ENCODE measurements at places on chromosomes 5 and 9.

DNA sequence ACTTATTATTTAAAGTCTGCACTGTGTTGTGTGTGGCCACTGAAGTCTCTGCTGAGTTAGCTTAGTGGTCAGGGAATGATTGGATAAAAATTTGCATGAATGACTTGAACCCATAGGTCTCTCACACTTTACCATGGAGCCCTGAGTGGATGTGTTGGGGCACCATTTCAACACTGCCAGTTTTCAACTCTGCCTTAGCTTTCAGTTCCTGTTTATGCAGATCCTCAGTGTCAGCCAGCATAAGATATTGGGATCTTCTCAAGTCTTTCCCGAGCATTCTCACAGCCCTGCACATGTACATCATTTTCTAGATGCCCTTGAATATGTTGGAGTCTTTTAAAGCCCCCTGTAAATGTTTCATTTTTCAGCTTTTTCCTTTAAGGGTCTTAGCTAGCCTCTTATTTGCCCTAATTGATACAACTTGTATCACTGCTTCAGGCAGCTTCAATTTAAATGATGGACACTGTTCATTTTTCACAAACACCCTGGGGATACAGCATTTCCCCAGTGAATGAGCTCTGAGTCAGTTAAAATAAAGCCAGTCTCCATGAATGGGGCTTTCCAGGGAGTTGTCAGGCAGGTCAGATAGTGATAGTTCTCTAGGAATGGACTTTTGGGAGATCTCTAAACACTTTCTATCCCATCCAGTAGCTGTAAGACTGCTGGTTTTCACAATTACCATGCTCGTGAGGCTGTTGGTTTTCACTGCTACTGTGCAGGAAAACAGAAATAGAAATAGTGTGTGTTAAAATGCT, 211.9 kb upstream of the PAPPA start:
- DNase-seq, result no peak

DNA sequence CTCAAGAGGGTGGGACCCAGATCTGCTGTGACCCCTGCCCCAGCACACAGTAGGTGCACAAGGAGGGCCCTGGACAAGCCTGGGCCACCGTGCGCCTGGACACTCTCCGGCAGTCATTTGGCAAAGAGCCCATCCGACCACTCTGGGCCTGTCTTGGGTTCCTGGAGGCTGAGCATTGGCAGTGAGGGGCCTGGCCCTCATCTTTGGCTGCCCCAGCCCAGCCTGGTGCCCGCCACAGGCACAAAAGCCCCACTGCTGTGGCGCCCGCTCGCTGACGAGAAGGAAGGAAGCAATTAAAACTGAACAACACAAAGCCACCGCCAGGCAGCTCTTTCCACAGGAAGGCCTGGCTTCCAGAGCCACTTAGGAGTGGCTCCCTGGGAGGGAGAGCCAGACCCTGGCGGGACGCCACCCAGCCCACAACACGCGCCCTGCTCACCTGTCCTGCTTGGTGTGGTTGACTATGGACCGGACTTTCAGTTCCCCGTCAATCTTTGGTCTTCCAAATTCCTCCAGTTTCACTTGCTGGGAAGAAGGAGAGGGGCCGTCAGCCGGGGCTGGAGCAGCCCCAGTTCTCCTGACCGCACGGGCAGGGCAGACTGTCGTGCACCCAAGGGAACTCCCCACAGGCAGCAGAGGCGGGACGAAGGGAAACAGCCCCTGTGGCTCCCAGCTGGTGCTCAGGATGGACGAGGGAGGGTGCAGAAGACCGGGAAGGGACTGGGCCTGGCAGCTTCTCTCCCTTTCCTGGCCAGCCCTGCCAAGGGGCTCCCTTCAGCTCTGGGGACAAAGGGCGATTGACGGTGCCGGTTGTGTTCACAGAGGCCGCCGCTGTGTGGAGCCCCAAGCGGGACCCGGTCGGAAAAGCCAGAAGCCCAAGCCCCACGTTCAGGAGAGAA, 50.9 kb upstream of the SARDH start:
- no peak for DNase-seq

- no peak for DNase-seq
Observed at GRCh38 chr9:109423877-109424276, 74.2 kb downstream of the PTPN3 start.

GRCh38 chr5:178460598-178460997, 129.6 kb downstream of the COL23A1 start:
- no peak for DNase-seq

DNA sequence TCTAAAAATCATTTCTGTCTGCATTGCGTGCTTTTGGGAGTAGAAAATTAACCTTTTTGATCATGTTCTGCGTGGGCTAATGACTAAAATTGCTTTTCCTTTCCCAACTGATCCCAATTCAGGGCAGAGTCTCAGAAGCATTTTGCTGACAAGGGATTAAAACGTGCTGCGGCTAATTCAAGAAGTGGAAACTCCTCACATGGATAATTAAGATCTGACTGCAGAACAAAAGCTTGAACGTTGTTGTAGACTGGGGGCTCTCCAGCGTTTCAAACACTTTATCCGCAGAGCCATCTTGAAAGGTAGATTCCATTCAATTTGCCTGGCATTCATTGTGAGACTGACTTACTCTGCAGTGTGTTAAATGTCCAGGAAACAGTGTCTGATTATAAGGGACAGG, 485.3 kb upstream of the DMAC1 start:
- no peak for DNase-seq

All from B cell (primary cell).